ENCODE measurements at places on chromosomes 2 and 18.

GRCh38 chr2:177161741-177162460, 50.7 kb upstream of the HNRNPA3 start:
- DNase-seq = no peak

DNA sequence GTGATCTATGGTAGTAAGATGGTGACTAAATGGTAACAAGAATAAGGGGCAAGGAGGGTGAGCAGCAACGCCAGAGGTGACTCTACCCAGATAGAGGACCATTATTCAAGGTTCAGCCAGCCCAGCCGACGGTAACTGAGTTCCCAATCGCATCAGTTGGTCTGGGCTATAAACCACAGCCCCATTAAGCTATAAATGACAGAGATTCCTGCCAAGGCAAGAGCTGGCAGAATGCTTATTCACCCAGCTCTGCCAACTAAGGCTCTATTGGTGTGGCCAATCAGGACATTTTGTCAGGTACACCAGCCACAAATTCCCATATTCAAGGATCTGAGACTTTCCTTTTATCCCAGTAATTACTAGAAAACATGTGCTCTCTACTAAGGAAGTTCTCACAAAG, 3.6 kb downstream of the CHN1 start:
- DNase-seq = no peak

DNA sequence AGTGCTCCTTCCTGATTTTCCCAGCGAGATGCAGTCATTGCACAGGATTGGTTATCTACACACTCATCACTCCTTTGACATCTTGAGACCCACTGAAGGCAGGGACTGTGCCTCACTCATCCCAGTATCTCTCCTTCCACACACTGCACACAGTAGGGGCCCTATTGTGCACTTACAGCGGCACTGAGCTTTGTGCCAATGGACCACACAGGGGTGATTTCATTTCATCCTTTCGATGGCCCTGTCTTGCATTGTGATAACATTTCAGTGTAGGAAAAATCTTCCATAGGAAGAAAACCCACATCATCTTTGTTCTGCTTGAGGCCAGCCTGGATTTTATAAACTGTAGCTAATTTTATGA, 11.0 kb upstream of the LRRFIP1 start:
- DNase-seq = no peak

- DNase-seq = no peak
Measured at GRCh38 chr2:217944923-217945322, 57.9 kb downstream of the TNS1 start.

DNA sequence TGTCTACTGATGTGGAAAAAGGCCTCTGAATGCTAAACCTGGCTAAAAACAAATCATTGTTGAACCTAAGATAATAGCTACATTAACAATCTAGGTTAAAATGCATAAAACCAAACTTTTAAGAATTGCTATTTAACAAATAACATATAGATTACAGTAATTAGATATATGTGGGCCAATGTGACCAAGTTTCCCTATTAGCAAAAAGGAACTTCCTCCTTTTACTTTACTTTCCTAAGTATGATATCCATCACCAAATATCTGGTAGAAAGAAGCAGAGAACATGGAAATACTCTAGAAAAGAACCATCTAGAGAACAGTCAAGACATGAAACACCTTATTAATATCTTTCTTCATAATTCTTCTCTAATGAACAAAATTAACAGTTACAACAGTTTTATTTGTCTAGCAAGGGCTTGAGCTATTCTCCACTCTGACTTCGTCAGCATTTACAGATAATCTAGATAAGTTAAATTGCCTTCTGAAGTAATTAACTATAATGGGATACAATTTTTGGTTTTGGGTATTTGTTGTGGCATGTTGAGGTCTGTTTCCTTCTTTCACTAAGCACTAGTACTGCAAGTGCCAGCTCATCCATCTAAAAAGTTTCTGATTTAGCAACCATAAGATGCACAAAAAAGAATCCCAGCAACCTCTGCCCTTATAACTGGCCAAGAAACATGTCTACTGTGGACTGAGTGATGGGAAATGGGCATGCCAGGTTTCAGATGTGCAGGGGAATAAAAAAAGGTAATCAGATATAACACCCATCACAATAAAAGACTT, 53.3 kb downstream of the MEMO1 start:
- no peak for DNase-seq

DNA sequence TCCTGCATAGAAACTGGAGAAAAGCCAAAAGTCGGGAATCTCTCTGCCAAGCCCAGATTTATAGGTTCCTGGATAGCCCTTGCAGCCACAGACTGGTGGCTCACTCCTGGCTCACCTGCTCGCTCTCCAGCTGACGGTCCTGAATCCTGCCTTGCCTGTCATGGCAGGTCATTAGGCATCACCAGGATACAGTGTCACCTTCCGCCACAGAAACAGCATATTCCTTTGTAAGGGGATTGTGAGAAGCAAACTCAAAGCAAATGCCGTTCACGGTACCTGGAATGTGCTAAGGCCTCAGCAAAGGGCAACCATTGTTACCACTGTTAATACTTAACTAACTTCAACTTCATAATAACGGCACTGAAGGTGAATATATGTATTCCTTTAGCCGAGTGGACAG, 57.1 kb upstream of the GPR45 start:
- DNase-seq = no peak

- no peak for DNase-seq
Measured at GRCh38 chr2:24054366-24055010, 4.9 kb downstream of the FKBP1B start.

DNA sequence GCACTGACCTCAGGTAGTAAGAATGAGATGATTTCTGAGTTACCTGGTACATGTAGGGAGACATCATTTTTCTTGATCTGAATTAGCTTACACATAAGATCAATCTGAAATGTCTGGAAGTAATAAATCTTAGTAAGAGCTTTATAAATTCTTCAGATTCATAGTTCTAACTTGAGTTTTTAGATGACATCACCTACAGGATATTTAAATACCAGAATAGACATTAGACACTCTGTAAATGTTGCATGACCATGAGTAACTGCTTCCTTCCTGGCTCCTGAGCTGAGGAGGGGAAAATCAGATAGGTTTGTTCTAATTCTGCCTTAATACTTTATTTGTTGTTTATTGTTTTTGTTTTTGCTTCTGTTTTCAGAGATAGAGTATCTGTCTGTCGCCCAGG, 181.8 kb downstream of the PHLPP1 start:
- DNase-seq = no peak

Measured in activated CD4-positive, alpha-beta T cell treated with anti-CD3 and anti-CD28 coated beads for 48 hours (primary cell).